ENCODE measurements at places on chromosomes 2 and 18.

DNA sequence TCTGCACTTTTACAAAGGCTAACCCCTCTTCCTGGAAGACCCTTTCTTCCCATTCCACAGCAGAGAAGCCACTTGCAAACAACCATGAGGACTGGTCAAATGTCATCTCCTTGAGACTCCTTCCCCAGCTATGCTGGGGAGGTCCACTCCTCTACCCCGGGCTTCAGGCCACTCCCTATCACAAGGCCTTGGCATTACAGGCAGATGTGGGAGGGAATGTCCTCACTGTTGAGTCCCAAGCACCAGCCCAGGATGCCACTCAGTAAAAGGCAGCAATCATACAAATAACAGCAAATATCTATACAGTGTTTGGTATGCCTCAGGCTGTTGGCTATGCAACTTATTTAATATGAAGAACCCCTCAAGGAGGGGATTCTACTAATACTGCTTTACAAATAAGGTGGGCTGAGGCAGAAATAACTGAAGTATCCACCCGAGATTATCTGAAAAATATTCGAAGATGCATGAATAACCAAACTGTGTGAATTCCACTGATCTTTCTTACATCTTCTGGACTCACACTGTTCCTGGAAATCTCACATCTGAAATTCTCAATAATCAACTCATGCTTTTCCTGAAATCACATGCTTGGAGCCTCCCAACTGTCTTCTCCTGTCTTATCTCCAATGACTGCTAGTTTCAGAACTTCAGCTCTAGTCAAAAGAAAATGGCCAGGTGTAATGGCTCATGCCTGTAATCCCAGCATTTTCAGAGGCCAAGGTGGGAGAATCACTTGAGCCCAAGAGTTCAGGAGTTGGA, 226.3 kb downstream of the TCF4 start:
- DNase-seq: no peak

GRCh38 chr2:240618776-240619175, 6.5 kb upstream of the GPR35 start:
- no peak for DNase-seq

- DNase-seq: no peak
Measured at GRCh38 chr18:73653251-73653650, 494.4 kb downstream of the FBXO15 start.

- no peak for DNase-seq
Measured at GRCh38 chr2:727071-727470, 49.9 kb upstream of the TMEM18 start.

DNA sequence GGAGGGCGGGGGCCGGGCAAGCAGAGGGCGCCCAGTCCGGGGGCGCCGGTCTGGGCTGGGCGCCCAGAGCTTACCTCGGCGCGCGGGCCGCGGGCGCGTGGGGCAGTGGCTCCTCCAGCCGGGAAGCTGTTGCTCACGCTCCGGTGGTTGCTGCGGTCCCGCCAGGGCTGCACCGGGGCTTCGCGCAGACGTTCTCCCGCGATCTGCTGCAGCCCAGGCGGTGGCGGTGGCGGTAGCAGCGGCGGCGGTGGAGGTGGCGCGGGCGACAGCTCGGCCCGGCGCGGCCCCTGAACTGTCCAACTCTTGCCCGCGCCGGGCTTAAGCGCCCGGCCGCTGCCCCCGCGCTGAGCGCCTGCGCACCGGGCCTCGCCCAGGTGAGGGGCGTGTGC, 391 bp downstream of the ZNF385B start:
- DNase-seq: peak; percentile 7

DNA sequence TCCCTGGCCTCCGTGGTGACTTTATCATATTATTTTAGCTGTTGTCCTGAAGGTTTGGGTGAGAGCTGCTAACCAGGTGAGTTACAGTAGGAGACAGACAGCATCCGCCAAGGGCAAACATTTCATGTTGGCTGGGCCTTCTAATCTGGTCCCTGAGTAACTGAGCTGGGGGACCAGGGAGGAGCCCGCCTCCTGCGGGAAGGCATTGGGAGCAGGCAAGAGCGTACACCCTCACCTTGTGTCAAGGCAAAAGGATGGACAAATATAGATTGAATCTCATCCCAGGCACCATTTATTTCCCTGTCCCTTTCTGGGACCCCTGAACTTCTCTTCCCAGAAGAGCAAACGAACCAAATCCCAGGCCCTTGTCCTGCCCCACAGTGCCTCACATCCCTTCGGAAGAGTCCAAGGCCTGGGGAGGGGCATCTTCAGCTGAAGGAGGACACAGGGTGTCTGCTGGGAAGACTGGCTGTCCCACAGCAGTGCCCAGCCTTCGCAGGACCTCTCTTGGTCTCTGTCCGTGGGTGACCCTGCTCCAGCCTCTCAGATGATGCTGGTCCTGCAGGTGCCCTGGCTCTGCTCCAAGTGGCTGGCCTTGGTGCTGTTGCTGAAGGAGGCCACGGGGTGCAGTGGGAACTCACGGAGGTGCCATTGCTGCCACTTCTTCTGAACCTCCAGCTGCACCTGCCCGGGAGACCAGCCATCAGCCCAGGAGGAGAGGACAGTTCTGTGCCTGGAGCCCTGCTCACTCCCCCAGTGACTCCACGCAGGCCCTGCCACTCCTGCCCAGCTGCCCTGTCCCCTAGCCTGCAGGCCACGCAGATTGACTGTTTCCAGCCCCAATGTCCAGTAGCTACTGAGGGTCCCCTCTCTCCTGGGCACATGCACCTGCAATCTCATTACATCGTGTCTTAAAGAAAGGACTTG, 8.2 kb downstream of the TMEM37 start:
- DNase-seq: no peak

DNA sequence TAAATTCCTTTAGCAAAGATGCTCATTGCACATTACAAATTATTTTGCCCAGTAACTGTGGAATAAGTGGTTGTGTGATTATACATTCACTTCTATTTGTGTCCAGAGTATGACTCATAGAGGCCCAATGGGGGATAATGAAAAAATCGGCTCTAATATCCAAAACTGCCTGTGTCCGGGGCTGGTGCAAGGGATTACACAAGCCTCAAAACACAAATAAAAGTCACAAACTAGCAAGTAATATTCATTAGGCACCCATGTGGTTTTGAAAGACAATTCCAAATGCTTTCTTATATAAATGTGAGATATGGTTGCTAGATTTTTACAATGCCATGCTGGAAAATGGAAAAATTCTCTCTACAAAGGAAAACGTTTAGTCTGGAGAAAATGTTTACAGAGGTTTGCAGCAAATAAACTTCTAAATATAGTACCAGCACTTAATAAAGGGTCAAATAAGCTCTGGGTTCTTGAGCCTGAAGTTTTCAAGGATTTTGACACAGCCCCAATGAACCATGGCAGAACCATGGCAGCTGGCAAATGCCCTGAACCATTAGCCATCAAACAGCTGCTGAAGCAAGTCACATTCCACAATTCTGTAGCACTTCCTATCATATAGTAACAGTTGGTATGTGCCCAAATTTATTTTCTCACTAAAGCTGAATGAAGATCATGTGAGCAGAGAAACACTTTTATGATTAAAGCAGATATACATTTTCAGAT, 40.5 kb downstream of the IRS1 start:
- DNase-seq: peak; percentile 86

DNA sequence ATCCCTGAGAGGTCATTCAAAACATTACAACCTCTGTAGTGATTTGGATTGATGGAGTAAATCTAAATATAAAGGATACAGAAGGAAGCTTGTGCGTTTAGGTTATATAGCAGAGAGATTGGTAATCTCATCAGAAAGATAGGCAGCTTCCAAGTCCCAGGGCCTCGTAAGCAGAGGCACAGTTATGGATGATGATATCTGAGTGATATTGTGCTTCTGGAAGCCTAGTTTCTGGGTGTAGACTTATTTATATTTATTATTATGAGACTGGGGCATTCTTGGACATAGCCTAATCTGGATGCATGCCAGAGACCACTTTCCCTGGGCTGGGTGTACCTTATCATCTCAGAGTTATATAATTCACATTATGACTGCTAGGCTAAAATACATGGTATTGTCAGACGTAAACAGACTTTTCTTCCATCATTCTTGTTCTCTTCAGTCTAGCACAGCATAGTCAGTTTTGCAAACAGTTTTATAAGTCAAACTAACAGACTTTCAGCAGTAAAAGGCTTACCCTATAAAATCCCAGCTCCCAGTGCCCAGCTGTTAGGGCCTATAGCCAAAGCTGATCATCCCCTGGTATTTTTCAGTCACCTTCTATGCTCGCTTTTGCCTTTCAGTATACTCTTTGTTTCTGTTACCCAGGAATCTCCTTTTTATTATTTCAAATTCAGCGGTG, 47.9 kb downstream of the RAB3GAP1 start:
- DNase-seq: no peak

DNA sequence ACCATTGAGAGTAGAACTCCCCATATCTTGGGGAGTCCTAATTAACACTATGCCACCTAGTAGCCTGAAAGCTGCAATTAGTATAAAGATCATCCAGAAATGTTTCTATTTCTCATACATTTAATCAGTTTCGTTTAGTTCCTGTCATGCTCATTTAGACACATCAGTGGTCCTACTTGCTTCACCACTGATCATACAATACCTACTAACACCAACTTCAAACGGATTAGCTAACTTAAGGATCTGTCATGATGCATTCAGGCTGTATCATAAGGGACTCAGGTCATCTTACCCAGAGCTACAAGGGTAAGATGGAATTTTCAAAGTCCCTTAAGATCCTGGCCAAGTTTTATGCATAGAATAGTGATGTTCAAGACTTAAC, 6.8 kb downstream of the SRSF7 start:
- no peak for DNase-seq

GRCh38 chr18:32770666-32771168, 2.1 kb downstream of the KLHL14 start:
- DNase-seq: no peak

GRCh38 chr2:14937336-14937735, 304.8 kb downstream of the LRATD1 start:
- DNase-seq: no peak

- DNase-seq: peak; percentile 31
Measured at GRCh38 chr2:205858881-205859441, 176.7 kb downstream of the NRP2 start.

- no peak for DNase-seq
Measured at GRCh38 chr18:76951456-76952247, 129.3 kb downstream of the ZNF236 start.

DNA sequence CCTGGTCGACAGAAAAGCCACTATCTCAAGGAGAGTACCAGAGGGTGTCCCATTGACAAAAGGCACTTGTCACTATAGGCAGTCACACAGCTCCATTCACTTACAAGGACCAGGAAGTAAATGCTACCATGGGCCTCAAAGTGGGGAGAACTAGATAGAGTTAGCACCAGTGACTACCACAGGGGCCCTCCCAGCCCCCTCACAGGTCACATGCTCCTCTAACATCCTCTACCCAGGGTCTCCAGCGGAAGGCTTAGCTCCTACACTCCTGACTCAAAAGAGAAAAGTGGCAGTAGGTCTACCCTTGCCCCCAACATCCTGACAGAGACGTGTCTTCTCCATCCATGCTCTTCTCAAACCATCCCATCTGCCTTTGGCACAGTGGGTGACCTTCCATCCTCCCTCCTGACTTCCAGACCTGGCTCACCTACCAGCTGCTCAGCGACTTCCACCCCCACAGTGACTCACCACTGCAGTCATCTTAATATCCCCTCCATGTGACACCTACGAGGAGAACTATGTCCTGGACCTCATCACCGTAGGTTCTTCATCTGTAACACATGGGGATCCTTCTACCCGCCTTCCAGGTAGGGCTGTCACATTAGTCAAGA, 5.6 kb upstream of the DNMT3A start:
- peak; percentile 66 for DNase-seq

GRCh38 chr2:72859831-72860262, 27.4 kb upstream of the SPR start:
- DNase-seq: peak; percentile 58

DNA sequence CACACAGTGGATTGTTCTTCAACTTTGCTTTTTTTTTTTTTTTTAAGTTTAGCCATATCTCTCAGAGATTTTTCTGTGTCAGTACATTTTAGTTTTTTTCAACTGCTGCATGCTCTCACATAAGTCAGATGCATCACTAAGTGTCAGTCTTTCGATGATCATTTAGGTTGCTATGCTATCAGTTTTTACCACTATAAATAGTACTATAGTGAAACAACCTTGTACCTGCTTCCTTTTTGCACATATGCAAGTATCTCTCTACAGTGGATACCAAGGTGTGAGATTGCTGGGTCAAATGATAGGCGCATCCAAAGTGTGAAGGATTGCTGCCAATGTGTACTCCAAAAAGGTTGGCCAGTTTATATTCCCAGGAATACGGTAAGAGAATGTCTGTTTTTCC, 33.5 kb upstream of the MAP4K3 start:
- DNase-seq: no peak

- DNase-seq: no peak
Measured at GRCh38 chr2:10267036-10267435, 35.7 kb upstream of the HPCAL1 start.

DNA sequence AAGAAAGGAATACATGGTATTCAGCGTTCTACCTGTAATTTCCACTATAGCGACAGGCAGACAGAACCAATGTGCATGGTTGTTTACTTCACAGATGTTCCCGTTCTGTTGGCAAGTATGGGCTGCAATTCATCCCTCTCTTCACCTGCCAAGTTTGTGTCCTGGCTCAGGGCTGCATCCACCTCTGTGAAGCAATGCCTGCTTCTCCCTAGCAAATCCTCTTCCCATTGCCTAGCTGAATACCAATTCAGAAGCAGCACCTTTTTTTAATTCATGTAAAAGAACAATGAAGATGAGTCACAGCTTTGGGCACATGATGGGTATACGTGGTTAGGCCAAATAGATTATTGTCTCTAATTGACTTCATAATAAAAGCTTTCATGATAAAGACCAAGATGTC, 54.7 kb upstream of the LRATD1 start:
- no peak for DNase-seq

DNA sequence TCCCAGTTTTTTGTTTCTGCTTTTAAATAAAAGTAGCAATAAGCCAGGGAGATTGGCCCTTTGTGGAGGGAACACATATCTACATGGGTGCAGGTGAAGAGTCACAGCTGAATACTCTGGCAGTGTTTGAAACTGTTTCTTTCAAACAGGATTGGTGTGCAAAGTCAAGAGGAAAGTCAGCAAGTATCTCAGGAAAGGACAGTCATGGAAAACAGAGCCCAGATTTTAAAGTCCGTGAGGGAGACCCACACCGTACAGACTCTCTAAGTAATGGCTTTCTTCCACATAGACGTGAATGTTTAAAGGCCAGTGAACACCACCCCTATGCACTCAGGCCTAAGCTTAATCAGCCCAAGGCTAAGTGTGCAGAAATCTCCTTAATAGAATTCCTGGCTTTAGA, 95.3 kb downstream of the GFPT1 start:
- DNase-seq: no peak

DNA sequence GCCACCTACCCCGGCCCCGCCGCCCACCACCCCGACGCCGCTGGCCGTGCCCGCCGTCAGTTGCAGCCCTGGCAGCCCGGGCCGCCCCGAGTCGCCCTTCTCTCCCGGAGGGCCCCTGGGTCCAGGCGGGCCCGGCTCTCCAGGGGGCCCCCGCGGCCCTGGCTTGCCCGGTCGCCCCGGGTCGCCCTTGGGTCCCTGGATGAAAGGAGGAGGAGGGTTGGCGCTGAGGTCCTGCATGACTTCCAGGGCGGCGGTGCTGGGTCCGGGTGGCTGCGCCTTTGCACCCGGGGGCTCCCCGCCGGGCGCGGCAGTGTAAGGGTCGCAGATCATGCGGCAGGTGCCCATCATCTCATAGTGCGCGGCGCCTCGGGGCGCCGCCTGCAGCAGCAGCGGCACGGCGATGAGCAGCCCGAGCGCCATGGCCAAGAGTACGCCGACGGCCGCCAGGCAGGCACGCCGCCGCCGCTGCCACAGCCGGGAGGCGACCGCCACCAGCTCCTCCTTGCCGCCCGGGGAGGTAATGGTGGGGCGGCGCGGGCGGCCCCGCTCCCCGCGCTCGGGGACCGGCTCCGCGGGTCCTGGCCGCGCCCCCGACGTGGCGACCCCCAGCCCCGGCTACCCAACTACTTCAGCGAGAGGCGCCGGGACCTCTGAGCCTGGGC, 570 bp downstream of the C1QL2 start:
- no peak for DNase-seq

All from fibroblast of mammary gland (primary cell).